Spinal cord (tissue), 10 donors: ENCODE measurements at places on chromosomes 6 and 20. TPM values are rescaled to one million over a fixed set of nuclear protein-coding genes. Genes with fewer than 3 reads are reported as not detected.

- H3K27me3 ChIP-seq: no peaks in the 10 kb centered on the region
- H3K4me1 ChIP-seq: peaks cover 50% of the 10 kb centered on the region
- H3K4me3 ChIP-seq: no peak overlapping the region
- no peak for DNase-seq
Measured at GRCh38 chr20:62351469-62352401, 15.4 kb downstream of the LAMA5 start.

The PPIL6 gene
- 15.3 TPM for total RNA-seq

- H3K4me1 ChIP-seq: peaks cover 9% of the 10 kb centered on the region
- no peak for DNase-seq
- no peaks in the 10 kb centered on the region for H3K36me3 ChIP-seq
- H3K4me3 ChIP-seq: no peak overlapping the region
- no peaks in the 10 kb centered on the region for H3K27me3 ChIP-seq
- no peak overlapping the region for H3K27ac ChIP-seq
Measured at GRCh38 chr20:42483730-42484303, 705.9 kb downstream of the PTPRT start.

The HCK gene
- total RNA-seq: 9.1 TPM

GRCh38 chr6:54254886-54255285, 53.4 kb upstream of the TINAG start:
- H3K36me3 ChIP-seq: no peaks in the 10 kb centered on the region
- no peaks in the 10 kb centered on the region for H3K4me1 ChIP-seq
- no peaks in the 10 kb centered on the region for H3K27me3 ChIP-seq
- no peak overlapping the region for H3K4me3 ChIP-seq

DNA sequence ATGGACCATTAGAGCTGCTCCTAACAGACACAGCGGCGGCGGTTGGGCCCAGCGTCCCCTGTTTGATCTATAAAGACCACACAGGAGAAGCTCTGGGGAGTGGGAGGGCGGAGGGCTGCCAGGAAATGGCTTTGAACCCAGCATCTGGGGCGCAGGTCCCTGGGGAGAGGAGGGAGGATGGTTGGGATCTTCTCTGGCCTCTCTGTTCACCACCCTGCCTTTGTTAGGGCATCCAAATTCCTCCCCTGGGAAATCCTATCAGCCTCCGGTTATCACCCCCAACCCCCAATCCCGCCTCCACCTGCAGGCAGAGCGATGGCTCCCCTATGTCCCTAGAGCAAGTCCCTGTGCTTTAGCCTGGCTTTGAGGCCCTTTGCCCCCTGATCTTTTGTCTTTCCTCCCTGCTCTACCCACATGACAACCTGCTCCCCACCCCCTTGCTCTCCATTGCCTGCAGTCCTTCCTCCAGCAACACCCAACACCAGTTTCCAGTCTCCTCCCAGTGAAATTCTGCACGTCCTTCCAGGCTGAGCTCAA, 7.1 kb downstream of the XKR7 start:
- H3K36me3 ChIP-seq: no peaks in the 10 kb centered on the region
- H3K27ac ChIP-seq: no peak overlapping the region
- peaks cover 2% of the 10 kb centered on the region for H3K27me3 ChIP-seq
- H3K4me3 ChIP-seq: no peak overlapping the region
- peaks cover 5% of the 10 kb centered on the region for H3K4me1 ChIP-seq
- DNase-seq: no peak

The KCNG1 gene
- total RNA-seq: 2.6 TPM

The PLCB1 gene
- total RNA-seq: 98.3 TPM

DNA sequence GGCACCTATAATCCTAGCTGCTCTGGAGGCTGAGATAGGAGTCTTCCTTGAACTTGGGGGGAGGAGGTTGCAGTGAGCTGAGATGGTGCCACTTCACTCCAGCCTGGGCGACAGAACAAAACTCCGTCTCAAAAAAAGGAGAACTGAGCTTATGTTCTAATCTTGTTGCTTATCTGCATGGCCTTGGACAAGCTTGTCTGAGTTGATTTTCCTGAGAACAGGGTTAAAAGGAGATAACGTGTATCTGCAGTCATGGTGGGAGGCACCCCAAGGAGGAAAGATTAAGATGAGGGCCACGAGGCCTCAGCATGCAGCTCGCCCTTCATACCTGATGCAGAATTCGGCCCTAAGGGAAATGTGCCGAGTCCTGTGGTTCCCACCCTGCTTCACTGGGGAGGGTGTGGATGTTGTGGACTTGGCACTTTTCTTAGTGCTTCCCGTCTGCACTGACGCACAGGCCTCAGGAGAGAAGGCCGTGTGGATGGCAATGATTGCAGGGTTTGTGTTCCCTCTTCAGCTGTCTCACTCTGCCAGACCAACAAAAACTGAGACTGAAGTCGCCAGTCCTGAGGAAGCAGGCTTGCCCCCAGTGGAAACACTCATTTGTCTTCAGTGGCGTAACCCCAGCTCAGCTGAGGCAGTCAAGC, 56.3 kb downstream of the EZR start:
- H3K27ac ChIP-seq: no peak overlapping the region
- H3K4me3 ChIP-seq: no peak overlapping the region
- peaks cover 49% of the 10 kb centered on the region for H3K4me1 ChIP-seq
- H3K36me3 ChIP-seq: peaks cover 33% of the 10 kb centered on the region
- no peak for DNase-seq
- H3K27me3 ChIP-seq: no peaks in the 10 kb centered on the region

- H3K27ac ChIP-seq: no peak overlapping the region
- DNase-seq: no peak
- H3K4me3 ChIP-seq: no peak overlapping the region
- no peaks in the 10 kb centered on the region for H3K27me3 ChIP-seq
- no peaks in the 10 kb centered on the region for H3K36me3 ChIP-seq
Measured at GRCh38 chr6:105045526-105045925, 88.6 kb downstream of the LIN28B start.

- peaks cover 10% of the 10 kb centered on the region for H3K4me1 ChIP-seq
- no peak for DNase-seq
- no peak overlapping the region for H3K4me3 ChIP-seq
- H3K27me3 ChIP-seq: no peaks in the 10 kb centered on the region
Measured at GRCh38 chr20:47665221-47665991, 119.9 kb downstream of the SULF2 start.

The SUMO4 gene
- total RNA-seq: 5.7 TPM

The POLR1C gene
- total RNA-seq: 28.9 TPM
